ENCODE measurements at places on chromosomes 2 and 18. TPM values are rescaled to one million over a fixed set of nuclear protein-coding genes. Genes with fewer than 3 reads are reported as not detected.
A peak's percentile ranks its signal among the peaks of the same experiment; 100 is the strongest.

DNA sequence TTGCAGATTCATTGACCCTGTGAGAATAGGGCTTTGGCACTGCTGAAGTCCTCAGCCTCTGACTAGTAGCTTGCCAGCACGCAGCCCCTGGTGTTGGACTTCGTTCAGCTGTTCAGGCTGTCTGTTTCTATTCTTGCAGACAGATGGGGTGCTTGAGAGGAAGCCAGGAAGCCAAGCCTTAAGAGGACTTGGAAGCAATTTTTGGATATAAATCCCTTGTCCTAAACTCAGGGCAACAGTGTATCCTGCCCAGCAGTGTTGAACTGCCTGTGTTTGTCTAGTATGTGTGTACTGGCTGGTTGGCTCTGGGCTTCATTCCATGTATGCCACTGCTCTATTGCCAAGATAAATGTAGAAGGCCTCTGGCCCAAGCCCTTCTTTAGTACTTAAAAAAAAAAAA, 108.6 kb downstream of the COMMD1 start:
- peak; percentile 65 for DNase-seq

GRCh38 chr2:232385660-232386489, 7.3 kb downstream of the ALPP start:
- no peak for DNase-seq

Gene STAT4
- total RNA-seq, result 0.52 TPM

GRCh38 chr2:239178954-239179353, 221.9 kb downstream of the HDAC4 start:
- DNase-seq, result no peak

DNA sequence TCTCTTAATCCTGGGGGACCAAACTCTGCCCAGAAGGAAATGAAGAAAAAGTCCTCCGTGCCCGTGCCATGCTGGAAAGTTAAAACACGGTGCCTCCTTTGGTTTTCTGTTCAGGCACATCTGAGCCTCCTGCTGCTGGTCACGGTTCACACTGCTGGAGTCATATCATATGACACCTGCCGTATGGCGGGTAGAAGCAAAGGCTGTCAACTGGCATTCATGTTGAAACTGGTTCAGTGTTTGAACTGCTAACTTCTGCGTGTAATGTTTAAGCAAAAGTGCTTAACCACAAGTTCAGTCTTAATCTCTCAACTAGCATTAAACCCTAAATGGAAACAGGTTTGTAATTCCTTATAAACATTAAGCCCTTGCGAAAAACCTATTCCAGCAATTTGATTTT, 3.1 kb downstream of the STK39 start:
- DNase-seq, result peak; percentile 66

- no peak for DNase-seq
Measured at GRCh38 chr18:3367491-3368091, 82.4 kb upstream of the TGIF1 start.

GRCh38 chr2:40797120-40797519, 345.2 kb upstream of the SLC8A1 start:
- DNase-seq, result peak; percentile 11

GRCh38 chr18:54718408-54718773, 109.9 kb upstream of the RAB27B start:
- no peak for DNase-seq

DNA sequence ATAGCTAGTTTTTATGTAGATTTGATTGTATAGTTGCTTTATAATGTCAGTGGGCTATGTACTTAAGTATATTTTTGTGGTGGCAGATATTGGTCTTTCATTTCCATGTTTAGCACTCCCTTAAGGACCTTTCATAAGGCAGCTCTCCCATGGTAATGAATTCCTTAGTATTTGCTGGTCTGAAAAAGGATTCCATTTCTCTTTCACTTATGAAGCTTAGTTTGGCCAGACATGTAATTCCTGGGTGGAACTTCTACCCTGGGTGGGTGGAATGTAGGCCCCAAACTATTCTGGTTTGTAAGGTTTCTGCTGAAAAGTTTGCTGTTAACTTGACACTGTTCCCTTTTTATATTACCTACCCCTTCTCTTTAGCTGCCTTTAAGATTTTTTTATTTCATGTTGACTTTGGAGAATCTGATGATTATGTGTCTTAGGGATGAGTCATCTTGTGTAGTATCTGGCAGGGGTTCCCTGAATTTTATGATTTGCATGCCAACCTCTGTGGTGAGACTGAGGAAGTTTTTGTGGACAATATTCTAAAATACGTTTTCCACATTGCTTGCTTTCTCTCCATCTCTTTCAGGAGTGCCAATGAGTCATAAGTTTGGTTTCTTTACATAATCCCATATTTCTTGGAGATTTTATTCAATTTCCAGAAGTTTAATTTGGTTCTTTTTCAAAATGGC, 65.4 kb upstream of the VRK2 start:
- DNase-seq, result no peak

Gene KLF7
- 9.3 TPM for total RNA-seq

Gene WIPF1
- 15.5 TPM for total RNA-seq

Gene TET3
- total RNA-seq, result 6.7 TPM

Gene ANKRD30BL
- total RNA-seq, result not detected

- no peak for DNase-seq
Measured at GRCh38 chr2:84799772-84800171, 81.1 kb downstream of the TRABD2A start.

DNA sequence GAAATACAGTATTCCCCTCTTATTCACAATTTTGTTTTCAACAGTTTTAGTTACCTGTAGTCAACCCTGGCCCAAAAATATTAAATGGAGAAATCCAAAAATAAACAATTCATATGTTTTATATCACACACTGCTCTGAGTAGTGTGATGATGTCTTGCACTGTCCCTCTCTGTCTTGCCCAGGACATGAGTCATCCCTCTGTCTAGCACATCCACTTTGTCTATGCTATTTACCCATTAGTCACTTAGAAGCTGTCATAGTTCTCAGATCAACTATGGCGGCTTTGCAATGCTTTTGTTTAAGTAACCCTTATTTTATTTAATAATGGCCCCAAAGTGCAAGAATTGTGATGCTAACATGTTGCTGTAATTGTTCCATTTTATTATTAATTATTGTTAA, 380.6 kb upstream of the REG3G start:
- no peak for DNase-seq
